CD4-positive, alpha-beta T cell treated with Interleukin-4 for 4 hours (primary cell): ENCODE measurements at places on chromosomes 5 and 9.

- no peak for DNase-seq
Observed at GRCh38 chr9:14270358-14271092, 43.4 kb downstream of the NFIB start.

- DNase-seq, result no peak
Observed at GRCh38 chr9:19701991-19702390, 86.8 kb downstream of the SLC24A2 start.

DNA sequence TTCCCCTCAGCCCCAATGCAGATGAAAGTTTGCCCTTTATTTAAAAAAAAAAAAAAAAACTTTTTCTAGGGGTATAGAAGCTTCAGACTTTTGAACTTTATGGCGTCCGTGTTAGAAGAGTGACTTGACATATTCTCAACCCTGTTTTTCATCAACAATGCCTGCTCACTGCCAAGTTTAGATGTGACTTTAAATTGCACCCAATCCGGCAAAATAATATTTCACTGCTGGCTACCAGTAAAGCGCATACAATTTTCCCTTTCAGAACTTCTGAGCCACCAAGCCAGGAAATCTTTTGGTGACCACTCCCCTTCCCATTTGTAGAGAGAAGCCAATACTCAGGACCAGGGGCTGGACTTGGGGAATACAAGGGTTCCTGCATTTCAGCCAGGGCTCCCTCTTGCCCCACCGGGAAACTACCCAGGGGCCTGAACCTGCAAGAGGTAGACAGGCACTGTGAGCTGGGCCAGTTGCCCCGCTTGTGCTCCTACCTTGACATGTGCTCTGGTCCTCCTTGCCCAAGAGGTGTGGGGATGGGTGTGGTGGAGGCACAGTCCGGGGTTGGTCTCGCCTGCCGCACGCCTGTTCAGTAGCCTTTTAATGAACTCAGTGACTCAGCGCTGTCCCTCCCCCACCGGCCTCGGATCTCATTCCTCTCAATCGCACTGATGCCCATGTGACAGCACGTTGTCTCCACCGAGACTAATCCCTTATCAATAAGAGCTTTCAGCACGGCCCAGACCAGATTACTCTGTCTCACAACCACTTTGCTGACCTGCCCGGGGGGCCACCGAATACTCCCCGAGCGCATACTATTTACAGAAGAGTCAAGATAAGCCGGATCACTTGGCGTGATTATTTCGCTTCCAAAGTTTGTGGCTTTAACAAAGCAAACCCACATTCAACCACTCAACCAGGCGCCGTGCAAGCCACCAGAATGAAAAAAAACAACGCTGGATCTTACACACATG is 226.4 kb downstream of the DCP2 start:
- DNase-seq, result no peak

DNA sequence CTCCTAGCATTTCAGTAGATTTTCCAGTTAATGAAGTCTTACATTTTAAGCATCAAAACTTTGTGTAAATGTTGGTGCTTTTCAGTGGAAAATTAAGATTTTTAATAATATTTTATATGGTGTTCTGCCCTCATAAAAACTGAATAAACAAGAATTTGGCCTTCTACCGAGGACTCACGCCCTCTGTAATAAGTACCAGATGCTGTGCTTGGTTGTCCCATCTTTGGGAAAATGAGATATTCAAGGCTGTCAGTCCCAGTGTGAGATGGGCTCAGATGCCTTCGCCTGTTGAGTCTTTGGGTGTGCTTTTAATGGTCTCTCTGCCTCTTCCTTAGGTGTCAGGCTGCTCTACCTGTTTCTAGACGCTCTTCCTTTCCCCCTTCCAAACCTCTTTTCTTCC is 28.7 kb downstream of the GALNT12 start:
- no peak for DNase-seq

- DNase-seq, result no peak
Observed at GRCh38 chr9:113776194-113776593, 99.9 kb upstream of the ZNF618 start.

GRCh38 chr5:177443144-177443983 is 3.2 kb upstream of the PRR7 start:
- DNase-seq, result no peak

GRCh38 chr9:10661994-10662393 is 49.2 kb upstream of the PTPRD start:
- no peak for DNase-seq

DNA sequence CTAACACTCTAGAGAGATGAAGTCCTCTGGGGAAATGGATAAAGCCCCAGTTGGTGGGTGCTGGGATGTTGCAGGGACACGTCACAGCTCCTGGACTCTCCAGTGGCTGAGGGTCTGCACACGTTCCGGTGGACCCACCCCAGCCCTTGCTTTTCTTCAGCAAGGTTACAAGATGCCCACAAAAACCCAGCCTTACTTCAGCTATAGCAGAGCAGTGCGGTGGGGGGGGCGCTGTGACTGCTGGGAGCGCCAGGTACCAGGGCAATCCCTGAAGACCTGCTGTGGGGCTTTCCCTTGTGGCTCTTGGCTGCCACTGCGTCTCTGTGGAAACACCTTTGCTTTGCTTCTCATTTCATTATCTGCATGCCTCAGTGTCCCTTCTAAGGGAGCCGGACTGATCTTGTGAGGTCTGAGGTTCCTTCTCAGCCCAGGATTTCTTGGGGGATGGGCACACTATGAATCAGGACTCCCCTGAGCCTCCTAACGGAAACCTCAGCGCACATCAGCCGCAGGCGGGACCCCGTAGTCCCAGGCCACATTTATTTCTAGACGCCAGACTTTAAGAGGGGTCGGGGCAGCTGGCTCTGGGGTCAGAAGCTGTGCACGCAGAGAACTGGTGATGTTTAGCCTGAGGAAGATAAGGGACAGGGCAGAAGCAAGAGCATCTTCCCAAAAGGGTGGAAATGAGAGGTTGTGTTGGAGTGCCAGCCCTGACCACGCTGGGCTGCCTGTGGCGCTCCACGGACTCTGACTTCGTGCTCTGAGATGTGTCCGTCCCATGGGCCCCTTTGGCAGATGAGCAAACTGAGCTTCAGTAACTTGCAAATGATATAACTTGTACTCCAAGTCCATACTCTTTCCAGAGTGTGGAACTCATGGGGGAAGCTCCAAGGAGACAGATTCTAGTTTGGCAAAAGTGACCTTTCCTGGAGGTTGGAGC is 106.8 kb downstream of the WNK2 start:
- no peak for DNase-seq

DNA sequence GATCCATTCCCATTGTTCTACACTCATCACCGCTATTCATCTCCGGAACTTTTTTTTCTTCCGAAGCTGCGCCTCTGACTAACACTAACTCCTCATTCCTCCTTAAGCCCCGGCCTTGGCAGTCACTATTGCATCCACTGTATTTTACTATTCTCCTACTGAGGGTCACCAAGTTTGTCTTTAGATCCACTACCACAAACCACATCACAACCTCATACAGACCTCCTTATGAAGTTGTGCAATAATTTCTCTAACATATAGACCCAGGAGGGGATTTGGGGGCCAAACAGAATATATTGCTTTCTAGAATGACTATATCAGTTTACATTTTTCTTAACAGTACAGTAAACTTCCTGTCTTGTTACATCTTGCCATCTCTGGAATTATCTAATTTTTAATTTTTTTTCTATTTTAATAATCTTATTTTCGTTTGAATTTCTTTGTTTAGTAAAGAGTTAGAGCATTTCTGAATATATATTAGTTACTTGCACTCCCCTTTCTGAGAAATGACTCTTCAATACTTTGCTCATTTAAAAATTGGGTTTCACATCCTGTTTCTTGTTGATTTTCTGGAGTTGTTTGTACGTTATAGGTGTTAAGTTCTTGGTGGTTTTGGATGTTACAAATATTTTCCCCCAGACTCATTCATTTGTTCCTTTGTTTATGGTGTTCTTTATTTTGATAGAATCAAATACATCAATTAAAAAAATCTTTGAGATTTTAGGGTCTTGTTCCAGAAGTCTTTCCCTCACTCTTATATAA is 37.1 kb downstream of the DMRT2 start:
- DNase-seq, result no peak

GRCh38 chr9:122197426-122197825 is 31.3 kb downstream of the LHX6 start:
- DNase-seq, result no peak

- peak; percentile 42 for DNase-seq
Observed at GRCh38 chr9:125521462-125522327, 185.3 kb downstream of the MAPKAP1 start.

- DNase-seq, result no peak
Observed at GRCh38 chr5:107275333-107275732, 395.4 kb downstream of the EFNA5 start.

DNA sequence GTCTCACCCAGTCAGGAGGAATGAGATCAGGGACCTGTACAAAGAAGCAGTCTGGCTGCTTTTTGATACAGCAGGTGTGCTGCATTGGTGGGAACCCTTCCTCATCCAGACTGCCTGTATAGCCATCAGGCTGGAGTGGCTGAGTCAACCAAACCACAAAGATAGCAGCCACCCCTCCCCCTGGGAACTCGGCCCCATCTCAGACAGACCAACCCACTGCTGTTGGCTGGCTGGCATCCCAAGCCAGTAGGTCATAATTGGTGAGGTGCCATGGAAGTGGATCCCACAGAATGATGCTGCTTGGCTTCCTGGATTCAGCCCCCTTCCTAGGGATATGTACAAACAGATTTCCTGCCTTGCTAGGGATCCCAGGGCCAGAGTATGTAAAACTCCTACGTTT is 60.9 kb downstream of the YTHDC2 start:
- no peak for DNase-seq

- DNase-seq, result no peak
Observed at GRCh38 chr9:108787690-108788048, 68.1 kb downstream of the ACTL7B start.

DNA sequence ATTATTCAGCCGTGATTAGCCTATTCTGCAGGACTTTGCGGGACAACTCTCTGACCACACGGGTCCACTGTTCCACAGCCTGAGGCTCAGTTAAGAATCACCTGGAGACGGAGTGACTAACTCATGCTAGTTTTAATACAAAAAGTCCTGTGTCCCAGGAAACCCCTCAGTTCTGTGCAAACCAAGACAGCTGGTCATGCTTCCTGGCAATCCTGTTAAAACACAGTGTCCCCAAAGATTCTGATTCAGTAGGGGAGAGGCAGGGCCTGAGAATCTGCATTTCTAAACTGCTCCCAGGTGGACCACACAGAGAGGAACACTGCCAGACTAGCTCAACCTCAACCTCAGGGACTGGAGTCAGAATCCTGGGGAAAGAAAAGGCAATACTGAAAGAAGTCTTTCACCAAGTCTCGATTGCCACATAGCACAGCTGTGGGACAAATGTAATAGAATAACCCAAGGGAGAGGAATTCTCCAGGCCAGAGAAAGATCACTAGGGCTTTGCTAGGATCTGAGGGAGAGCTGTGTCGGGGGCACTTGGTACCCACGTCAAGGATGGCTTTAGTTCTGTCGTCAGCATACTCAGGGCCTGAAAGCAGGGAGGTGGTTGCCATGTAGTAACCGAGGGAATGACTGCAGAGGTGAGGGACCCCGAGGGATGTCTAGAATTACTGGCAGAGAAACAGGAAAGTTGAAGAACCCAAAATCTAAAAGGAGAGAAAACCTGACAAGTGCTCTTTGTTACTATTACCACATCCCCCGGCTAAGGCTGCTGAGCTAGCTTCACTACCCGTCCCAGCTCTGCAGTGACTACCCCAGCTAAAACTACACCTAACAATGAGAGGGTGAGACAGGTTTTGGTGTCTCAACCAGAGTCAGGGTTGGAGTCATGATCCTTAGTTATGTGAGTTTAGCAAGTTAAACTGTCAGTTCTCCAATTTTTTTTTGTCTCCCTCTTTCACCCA is 8.6 kb downstream of the SUSD1 start:
- no peak for DNase-seq
